ENCODE measurements at places on chromosomes 4 and X. TPM values are rescaled to one million over a fixed set of nuclear protein-coding genes. Genes with fewer than 3 reads are reported as not detected.
A peak's percentile ranks its signal among the peaks of the same experiment; 100 is the strongest.

DNA sequence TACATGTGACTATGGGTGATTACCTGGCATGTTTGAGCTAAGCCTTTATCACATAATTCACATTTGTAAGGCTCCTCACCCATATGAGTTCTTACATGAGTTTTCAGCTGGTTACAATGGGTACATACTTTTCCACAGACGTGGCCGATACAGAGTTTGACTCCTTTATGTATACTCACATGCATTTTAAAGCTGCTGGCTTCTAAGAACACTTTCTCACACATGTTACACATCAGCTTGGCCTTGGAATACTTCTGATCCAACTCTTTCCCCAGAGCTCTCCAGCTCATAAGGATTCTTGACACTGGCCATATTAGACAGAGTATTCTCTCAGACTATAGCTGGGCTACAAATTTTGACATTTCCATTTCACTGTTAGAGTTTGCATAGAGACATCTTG is 66.3 kb downstream of the TAB3 start:
- no peak overlapping the region for H3K4me3 ChIP-seq
- H3K27ac ChIP-seq = no peak overlapping the region
- H3K27me3 ChIP-seq = no peaks in the 10 kb centered on the region
- no peaks in the 10 kb centered on the region for H3K4me1 ChIP-seq
- no peak for DNase-seq
- no peaks in the 10 kb centered on the region for H3K36me3 ChIP-seq

DNA sequence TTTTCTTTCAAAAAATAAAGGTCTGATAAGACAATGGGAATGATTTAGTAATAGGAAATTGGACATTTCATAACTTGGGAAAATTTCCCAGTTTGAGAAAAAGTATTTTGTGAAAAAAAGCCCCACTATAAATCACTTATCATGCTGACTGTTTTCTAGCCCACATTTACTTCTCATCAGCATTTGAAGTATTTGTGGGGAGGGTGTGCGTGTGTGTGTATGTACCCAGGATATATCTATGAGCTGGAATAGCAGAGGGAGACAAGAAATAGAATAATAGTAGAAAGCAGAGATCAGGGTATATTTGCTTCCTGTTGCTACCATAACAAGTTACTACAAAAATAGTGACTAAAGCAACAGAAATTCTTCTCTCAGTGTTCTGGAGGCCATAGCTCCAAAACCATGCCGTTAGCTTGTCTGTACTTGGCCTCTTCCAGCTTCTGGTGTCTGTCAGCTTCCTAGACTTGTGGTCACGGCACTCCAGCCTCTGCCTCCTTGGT is 139.8 kb downstream of the PTTG2 start:
- H3K4me3 ChIP-seq = no peak overlapping the region
- no peak for DNase-seq
- H3K4me1 ChIP-seq = peaks cover 7% of the 10 kb centered on the region
- no peak overlapping the region for H3K27ac ChIP-seq

- H3K4me3 ChIP-seq = no peak overlapping the region
- no peaks in the 10 kb centered on the region for H3K36me3 ChIP-seq
- no peak for DNase-seq
- no peak overlapping the region for H3K27ac ChIP-seq
- no peaks in the 10 kb centered on the region for H3K4me1 ChIP-seq
- no peaks in the 10 kb centered on the region for H3K27me3 ChIP-seq
These were observed 175.6 kb upstream of the NRK start for GRCh38 chrX:105646592-105647372.

DNA sequence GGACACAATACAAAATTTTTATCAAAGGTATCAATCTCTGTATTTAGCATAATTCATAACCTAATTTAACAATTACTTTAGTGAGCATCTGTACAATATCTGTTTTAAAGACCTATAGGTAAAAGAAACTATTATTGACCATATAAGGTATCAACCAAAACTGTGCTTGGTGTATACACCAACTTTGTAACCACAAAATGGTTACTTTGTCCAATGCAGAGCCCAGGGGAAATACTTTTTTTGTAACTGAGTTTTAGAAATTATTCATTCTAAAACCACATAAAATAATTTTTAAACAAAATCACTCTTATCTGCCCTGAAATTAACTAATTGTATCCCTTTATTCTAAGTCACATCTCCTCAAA is 5.0 kb downstream of the CXXC4 start:
- H3K4me3 ChIP-seq = no peak overlapping the region
- H3K36me3 ChIP-seq = no peaks in the 10 kb centered on the region
- no peak for DNase-seq
- H3K27me3 ChIP-seq = no peaks in the 10 kb centered on the region
- H3K27ac ChIP-seq = no peak overlapping the region

DNA sequence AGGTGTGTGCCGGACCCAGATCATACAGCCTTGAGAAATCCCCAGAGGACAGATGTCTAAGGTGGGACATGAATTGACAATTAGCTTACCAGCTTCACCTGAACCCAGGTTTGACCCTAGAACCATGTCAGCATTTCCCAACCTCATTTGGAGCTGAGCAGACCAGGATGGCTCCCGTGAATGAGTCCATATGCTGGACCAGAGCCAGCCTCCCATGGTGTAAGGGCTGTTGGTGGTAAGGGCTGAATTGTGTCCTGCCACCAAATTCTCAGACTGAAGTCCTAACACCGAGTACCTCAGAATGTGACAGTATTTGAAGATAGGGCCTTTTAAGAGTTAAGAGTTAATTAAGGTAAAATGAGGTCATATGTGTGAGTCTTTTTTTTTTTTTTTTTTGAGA is 88.3 kb downstream of the SLC34A2 start:
- H3K27me3 ChIP-seq = no peaks in the 10 kb centered on the region
- no peak overlapping the region for H3K4me3 ChIP-seq
- no peak for DNase-seq

- DNase-seq = no peak
- H3K36me3 ChIP-seq = no peaks in the 10 kb centered on the region
- no peaks in the 10 kb centered on the region for H3K4me1 ChIP-seq
- no peak overlapping the region for H3K4me3 ChIP-seq
- no peak overlapping the region for H3K27ac ChIP-seq
These were observed 124.5 kb downstream of the ATXN3L start for GRCh38 chrX:13195340-13195739.

- H3K27me3 ChIP-seq = no peaks in the 10 kb centered on the region
- no peak for DNase-seq
- no peak overlapping the region for H3K4me3 ChIP-seq
- H3K36me3 ChIP-seq = peaks cover 9% of the 10 kb centered on the region
- H3K4me1 ChIP-seq = no peaks in the 10 kb centered on the region
These were observed 7.6 kb upstream of the PGRMC2 start for GRCh38 chr4:128295255-128295654.

GRCh38 chrX:70087857-70088630 is 25.8 kb downstream of the OTUD6A start:
- H3K27ac ChIP-seq = no peak overlapping the region
- no peak for DNase-seq
- peaks cover 3% of the 10 kb centered on the region for H3K27me3 ChIP-seq
- H3K4me1 ChIP-seq = peaks cover 8% of the 10 kb centered on the region
- no peak overlapping the region for H3K4me3 ChIP-seq
- no peaks in the 10 kb centered on the region for H3K36me3 ChIP-seq

GRCh38 chr4:113469926-113470325 is 291.6 kb downstream of the CAMK2D start:
- peak overlapping the region; percentile 86 for H3K27ac ChIP-seq
- H3K4me1 ChIP-seq = no peaks in the 10 kb centered on the region
- no peaks in the 10 kb centered on the region for H3K27me3 ChIP-seq
- no peaks in the 10 kb centered on the region for H3K36me3 ChIP-seq

- no peak overlapping the region for H3K4me3 ChIP-seq
- H3K36me3 ChIP-seq = no peaks in the 10 kb centered on the region
- DNase-seq = no peak
- no peaks in the 10 kb centered on the region for H3K4me1 ChIP-seq
- no peaks in the 10 kb centered on the region for H3K27me3 ChIP-seq
- no peak overlapping the region for H3K27ac ChIP-seq
These were observed 236.8 kb downstream of the GPAT3 start for GRCh38 chr4:83772685-83773084.

- DNase-seq = no peak
- H3K4me3 ChIP-seq = no peak overlapping the region
These were observed 247.8 kb downstream of the SH2D1A start for GRCh38 chrX:124594017-124594651.

DNA sequence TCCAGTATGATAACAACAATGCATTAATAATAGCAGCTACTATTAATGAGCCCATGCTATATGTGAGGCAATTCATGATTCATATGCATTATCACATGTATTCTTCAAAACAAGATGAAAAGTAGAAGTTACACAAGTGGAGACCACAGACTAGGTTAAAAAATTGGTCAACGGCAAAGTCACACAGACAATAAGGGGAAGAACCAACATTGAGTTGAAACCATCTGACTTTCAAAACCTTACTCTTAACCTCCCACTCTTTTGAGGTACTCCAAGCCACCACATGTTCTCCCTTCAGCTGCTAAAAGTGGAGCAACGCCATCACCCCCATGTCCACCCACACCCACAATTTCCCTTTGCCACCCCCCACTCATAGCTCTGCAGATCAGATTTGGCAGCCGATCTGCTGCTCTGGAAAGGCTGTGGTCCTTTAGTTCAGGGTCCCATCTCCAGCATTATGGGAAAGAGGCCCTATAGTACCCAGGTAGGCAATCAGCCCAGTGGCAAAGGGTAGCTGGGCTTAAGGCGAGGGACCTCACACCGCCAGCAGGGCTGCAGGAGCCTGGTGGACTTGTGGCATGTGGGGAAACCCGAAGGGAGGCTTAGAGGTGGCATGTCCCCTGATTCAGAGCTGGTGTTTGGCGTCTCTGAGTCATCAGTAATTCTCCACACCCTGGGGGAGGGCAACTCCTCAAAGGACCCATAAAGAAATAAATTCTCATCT is 33.5 kb upstream of the CYBB start:
- H3K36me3 ChIP-seq = no peaks in the 10 kb centered on the region
- H3K27me3 ChIP-seq = no peaks in the 10 kb centered on the region
- H3K4me1 ChIP-seq = no peaks in the 10 kb centered on the region
- no peak for DNase-seq
- H3K27ac ChIP-seq = no peak overlapping the region
- H3K4me3 ChIP-seq = no peak overlapping the region

GRCh38 chr4:3276986-3277385 is 15.8 kb upstream of the RGS12 start:
- no peaks in the 10 kb centered on the region for H3K4me1 ChIP-seq
- no peak overlapping the region for H3K4me3 ChIP-seq
- H3K27me3 ChIP-seq = no peaks in the 10 kb centered on the region
- DNase-seq = no peak
- H3K27ac ChIP-seq = no peak overlapping the region

GRCh38 chr4:39542611-39543012 is 15.4 kb upstream of the UGDH start:
- DNase-seq = no peak
- peaks cover 27% of the 10 kb centered on the region for H3K36me3 ChIP-seq
- H3K27ac ChIP-seq = no peak overlapping the region
- H3K4me3 ChIP-seq = no peak overlapping the region
- no peaks in the 10 kb centered on the region for H3K4me1 ChIP-seq

GRCh38 chr4:121408-122084 is 2.8 kb upstream of the ZNF718 start:
- no peak overlapping the region for H3K4me3 ChIP-seq
- DNase-seq = no peak
- H3K4me1 ChIP-seq = peaks cover 6% of the 10 kb centered on the region
- H3K36me3 ChIP-seq = no peaks in the 10 kb centered on the region

DNA sequence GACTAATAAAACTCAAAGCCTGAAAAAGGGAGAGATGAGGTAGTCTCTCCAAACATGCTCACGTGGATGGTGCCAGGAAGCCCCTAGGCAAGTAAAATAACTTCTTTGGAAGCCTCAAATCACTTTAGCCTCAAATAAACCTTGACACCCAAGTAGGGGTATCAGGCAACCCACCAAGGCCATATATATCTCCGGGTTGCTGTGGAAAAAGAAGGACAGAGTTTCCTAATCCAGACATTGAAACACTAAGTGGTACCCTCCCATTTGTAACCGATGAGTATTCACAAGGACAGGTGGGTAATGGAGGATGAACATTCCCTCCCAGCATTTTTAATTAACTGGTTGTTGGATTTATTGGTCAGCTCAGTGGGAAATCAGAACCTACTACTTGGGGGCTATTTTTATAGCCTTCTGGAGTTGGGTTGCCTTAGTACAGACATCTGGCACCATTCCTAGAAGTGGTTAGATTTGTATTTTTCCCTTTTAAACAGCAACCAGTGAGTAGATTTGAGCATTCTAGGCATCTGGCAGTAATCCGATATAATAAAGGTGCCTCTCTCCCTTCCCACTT is 87.7 kb downstream of the GPC3 start:
- H3K36me3 ChIP-seq = no peaks in the 10 kb centered on the region
- no peak for DNase-seq
- no peaks in the 10 kb centered on the region for H3K4me1 ChIP-seq
- H3K27ac ChIP-seq = no peak overlapping the region
- peaks cover 4% of the 10 kb centered on the region for H3K27me3 ChIP-seq

DNA sequence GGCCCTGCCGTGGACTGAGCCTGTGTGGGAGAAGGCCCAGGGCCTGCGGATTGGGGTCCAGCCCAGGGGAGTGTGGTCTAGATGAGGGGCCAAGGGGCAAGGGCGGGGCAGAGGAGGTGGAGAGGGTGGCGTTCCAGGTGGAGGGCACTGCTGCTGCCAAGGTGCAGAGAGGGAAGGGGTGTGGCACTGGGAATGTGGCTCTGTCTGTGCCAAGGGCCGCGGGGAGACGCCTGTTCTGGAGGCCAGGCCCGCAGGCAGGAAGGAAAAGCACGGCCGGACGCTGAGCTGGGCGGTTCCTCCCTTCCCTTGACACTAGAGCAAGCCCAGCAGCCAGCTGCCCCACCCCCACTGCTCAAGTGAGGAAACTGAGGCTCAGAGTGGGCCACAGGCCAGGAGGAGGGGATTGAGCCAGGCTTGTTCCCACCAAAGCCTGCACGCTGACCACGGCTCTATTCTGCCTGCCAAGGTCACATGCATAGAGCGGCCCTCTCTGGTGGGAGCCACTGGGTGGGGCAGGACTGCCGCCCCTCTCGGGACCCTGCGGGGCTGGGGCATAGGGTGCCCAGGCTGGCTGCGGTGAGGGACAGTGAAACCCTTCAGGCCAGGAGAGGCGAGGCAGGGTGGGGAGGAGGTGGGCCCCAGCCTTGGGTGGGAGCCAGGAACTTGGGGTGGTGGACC is 13.0 kb downstream of the SH3BP2 start:
- DNase-seq = peak; percentile 42
- no peaks in the 10 kb centered on the region for H3K36me3 ChIP-seq
- H3K4me3 ChIP-seq = no peak overlapping the region
- peaks cover 6% of the 10 kb centered on the region for H3K4me1 ChIP-seq
- no peaks in the 10 kb centered on the region for H3K27me3 ChIP-seq

Gene FAM114A1
- total RNA-seq = 70.4 TPM

Gene KCTD8
- total RNA-seq = 1.5 TPM

Gene PFKFB1
- 1.8 TPM for total RNA-seq

Gene TXK
- total RNA-seq = 0.22 TPM

Gene FAM241A
- total RNA-seq = 2.4 TPM

Gene TASL
- total RNA-seq = 2.8 TPM

Gene PCSK1N
- total RNA-seq = 21.8 TPM

Gene TECRL
- total RNA-seq = not detected

Gene SPANXN4
- total RNA-seq = not detected

Gene TEX13D
- total RNA-seq = not detected

Gene SUPT20HL2
- not detected for total RNA-seq

Gene CNKSR2
- total RNA-seq = 28.8 TPM

Gene SOWAHD
- not detected for total RNA-seq

Gene RAB40AL
- 3.3 TPM for total RNA-seq
